ENCODE measurements at places on chromosomes 3 and 15.

- no peak for DNase-seq
These were observed 135.4 kb downstream of the TFDP2 start for GRCh38 chr3:142013993-142014392.

DNA sequence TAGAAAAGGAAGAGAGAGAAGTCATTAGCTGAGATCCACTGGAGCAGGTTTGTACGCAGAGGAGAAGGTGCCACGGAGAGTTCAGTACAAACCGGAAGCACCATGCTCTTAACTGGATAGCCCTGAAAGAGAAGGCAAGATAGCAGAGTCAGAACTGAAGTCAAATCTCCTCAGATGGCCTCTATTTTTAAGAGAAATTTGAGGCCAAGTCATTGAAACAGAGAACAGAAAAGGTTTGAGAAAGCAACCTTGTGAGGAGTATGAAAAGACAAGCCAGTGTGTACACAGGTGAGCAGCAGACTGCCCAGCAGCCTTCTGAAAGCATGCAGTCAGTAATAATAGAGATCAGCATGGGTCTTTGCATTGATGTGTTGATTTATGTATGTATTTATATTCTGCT, 66.1 kb upstream of the SPRED1 start:
- DNase-seq, result no peak

DNA sequence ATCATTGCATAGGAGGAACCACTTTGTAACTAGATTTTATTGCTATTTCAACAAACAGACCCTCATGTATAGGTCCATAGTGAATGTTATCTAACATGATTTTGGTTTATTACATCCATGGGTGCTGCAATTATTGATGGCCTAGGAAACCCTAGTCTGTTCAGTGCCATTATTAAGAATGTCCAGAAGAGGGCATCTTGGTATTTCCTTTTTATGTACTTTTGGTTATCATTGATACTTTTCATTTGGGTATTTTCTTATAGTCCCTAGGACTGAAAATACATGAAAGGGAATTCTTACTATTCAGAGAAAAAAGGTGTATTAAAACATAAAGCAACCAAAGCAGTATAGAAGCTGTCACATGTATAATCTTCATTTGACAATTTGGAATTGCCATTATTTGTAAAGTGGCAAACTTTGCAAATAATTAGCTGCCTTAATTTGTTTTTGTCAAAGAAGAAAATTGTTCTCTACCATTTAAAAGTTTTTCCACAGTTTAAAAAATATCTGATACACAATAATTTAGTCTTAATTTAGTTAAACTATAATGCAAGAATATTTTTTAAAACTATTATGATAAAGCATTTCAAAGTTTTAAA, 48.7 kb downstream of the CNOT10 start:
- DNase-seq, result no peak

DNA sequence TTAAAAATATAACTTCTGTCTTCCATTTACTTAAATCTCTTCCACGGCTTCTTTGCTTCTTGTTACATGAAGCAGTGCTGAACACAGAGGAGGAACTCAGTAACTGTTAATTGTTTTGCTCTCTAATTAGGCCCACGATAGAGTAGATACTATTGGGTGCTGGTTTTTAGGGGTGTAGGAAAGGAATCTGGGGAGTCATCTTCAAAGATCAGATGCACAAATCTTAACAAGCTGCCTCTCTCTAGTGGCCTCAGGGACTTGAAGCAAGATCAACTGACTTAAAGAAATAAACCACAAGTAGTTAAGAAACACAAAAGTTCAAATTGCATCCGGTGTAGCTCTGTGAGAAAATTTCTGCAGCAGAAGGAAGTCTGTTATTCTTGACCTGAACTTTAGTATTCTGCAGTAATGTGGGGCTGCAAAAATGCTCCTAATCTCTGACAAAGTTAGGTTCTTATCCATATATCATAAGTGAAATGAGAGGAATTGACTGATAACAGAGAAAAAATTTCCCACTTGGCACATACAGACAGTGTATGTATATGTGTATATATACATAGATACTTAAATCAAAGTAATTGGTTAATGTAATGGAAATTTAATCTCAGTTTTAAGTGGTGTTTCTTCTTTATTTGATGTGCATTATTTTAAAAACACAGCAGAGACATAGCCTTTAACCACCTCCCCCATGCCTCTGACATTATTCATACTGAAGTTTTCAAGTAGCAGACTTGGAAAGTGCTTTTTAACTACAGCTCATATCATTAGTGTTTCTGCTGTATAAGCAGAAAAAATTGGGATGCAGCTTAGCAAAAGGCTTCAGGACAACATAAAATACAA, 51.8 kb downstream of the CHST2 start:
- DNase-seq, result no peak

DNA sequence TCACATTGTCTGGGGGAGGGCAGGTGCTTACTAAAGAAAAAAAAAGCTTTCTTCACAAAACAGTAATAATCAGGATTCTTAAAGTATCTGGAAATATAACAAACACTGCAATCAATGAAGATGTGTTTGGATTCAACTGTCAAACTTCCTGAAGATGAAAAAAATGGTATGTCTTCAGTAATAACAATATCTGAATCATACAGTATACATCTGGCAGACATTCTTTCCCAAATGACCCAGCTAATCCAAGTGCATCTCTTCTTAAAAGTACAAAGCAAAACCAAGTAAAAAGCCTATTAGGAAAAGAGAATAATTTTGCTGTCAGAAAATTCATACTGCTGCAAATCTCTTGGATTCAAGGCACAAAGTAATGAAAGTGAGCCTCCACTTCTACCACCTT, 145.0 kb upstream of the MCTP2 start:
- no peak for DNase-seq

- DNase-seq, result no peak
These were observed 432.7 kb upstream of the ALCAM start for GRCh38 chr3:104933972-104934371.

GRCh38 chr15:38894243-38894948, 329.8 kb upstream of the RASGRP1 start:
- DNase-seq, result no peak

- no peak for DNase-seq
These were observed 16.5 kb upstream of the LAMP3 start for GRCh38 chr3:183178833-183179549.

DNA sequence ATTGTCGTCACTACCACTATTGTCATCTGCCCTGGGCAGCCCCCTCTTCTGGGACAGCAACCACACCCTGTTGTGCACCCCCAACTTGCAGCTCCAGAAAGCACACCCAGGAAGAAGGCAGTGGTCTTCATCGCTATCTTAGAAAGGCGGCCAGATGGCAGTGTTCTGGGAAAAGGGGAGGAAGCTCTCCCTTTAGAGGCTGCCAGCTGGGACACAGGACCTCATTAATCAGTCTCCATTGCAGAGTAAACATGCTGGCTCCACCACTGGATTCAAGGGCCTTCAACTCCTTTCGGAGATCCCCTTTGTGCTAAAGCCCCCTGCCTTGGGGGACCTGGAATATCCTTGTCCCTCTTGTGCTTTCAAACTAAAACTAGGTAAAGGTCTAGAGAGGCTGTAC, 199.3 kb upstream of the LINGO1 start:
- no peak for DNase-seq

GRCh38 chr3:40262331-40262730, 47.2 kb upstream of the EIF1B start:
- no peak for DNase-seq

DNA sequence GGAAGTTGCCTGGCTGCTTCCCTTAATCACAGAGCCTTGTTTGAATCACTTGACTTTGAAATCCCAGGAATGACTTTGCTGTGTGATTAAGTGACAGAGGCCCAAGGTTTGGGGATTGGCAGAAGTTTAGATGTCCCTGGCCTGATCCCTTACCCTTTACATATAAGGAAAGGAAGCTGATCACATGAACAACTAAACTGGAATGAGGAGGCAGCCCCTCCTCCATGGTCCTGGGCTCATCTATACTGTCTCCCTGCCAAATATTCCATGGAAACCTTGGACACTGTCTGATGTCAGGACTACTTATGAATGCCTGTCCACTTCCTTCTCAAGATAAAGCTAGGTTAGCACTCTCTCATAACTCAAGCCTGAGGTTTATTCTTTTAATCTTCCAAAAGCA, 181.3 kb upstream of the CTDSPL start:
- no peak for DNase-seq

- no peak for DNase-seq
These were observed 77.9 kb upstream of the IGSF10 start for GRCh38 chr3:151538456-151539393.

Data from activated CD4-positive, CD25-positive, alpha-beta regulatory T cell treated with anti-CD3 and anti-CD28 coated beads, Interleukin-2, amount 50 U/mL, for 16 hours (primary cell).